Osteoblast (primary cell): ENCODE measurements at places on chromosomes 13 and 19. TPM values are rescaled to one million over a fixed set of nuclear protein-coding genes. Genes with fewer than 3 reads are reported as not detected.

CGB8 gene
- 0.29 TPM in 1 of 2 replicates, not detected in the other for total RNA-seq

KLK8 gene
- total RNA-seq, result not detected in 2 replicates

PDX1 gene
- total RNA-seq, result not detected in 2 replicates

PABPC3 gene
- under 0.01 and 0.29 TPM in 2 replicates for total RNA-seq

TRPC4 gene
- 8.3 and 9.8 TPM in 2 replicates for total RNA-seq

- no peak overlapping the region for H3K27ac ChIP-seq
- no peak overlapping the region for H3K4me3 ChIP-seq
- peak; percentile 35 for DNase-seq
- no peaks in the 10 kb centered on the region for H3K27me3 ChIP-seq
- H3K4me1 ChIP-seq, result no peaks in the 10 kb centered on the region
Measured at GRCh38 chr19:35619290-35619923, 6.9 kb downstream of the HAUS5 start.

DNA sequence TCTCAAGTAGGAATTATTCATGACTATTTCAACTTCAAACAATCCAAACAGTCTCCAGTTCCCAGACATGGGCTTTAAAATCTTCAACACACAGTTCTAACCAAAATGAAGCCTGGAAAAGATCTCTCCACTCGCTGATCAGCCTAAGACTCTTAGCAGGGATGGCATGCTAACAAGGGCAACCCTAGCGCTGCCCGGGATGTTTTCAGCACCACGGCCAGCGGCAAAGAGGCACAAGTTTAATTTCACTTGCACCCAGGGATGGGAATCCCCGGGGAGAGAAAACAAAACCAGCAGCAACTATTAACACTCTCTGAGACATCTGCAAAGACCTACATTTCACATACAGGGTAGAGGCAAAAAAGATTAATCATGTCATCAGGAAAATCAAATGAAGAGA, 43.0 kb downstream of the CACNA1A start:
- no peak overlapping the region for H3K27ac ChIP-seq
- H3K36me3 ChIP-seq, result no peaks in the 10 kb centered on the region
- no peak overlapping the region for H3K4me3 ChIP-seq
- no peaks in the 10 kb centered on the region for H3K27me3 ChIP-seq
- DNase-seq, result peak; percentile 87

DNA sequence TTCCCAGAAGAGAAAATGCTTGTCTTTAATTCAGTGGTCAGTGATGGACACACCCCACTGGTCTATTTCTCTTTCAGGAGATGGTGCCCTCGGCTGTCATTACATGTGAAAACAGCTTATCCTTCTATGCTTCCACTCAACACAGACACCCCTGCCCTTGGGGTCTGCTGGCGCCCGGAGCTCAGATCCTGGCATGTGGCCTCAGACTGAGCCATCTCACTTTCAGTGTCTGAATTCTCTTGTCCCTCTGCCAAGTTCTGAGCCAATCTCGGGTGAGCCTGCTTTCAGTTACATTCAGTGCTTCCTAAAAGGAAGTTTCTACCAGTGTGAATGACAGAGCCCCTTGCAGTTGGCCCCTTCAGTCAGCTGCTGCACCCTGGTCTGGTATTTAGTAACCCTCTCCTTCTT, 293.6 kb downstream of the DNAJC15 start:
- peaks cover 11% of the 10 kb centered on the region for H3K4me1 ChIP-seq
- no peaks in the 10 kb centered on the region for H3K27me3 ChIP-seq
- H3K27ac ChIP-seq, result peak overlapping the region; percentile 27
- peak overlapping the region; percentile 62 for H3K4me3 ChIP-seq
- peak; percentile 77 for DNase-seq
- H3K36me3 ChIP-seq, result no peaks in the 10 kb centered on the region

DNA sequence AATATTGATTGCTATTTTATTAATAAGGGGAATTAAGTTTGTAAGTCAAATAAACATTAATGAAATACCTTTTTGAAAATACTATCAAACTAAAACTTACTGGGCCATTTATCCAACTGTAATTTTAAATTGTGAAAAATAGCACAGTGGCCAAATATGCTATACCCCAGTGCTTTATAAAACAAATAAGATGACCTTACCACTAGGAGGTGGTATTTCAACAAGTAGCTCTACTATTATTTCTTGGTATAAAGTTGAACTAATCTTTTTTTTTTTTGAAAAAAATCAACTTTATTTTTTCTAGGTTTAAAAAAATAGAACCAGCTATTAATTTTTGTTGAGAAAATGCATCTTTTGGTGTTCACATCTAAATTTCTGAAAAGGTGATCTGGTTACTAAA, 14.7 kb downstream of the LACC1 start:
- H3K27me3 ChIP-seq, result no peaks in the 10 kb centered on the region
- DNase-seq, result no peak
- no peaks in the 10 kb centered on the region for H3K36me3 ChIP-seq

GRCh38 chr13:31904941-31905824, 126.4 kb upstream of the FRY start:
- no peak overlapping the region for H3K27ac ChIP-seq
- no peaks in the 10 kb centered on the region for H3K36me3 ChIP-seq
- H3K4me1 ChIP-seq, result peaks cover 3% of the 10 kb centered on the region
- no peaks in the 10 kb centered on the region for H3K27me3 ChIP-seq
- DNase-seq, result no peak

DNA sequence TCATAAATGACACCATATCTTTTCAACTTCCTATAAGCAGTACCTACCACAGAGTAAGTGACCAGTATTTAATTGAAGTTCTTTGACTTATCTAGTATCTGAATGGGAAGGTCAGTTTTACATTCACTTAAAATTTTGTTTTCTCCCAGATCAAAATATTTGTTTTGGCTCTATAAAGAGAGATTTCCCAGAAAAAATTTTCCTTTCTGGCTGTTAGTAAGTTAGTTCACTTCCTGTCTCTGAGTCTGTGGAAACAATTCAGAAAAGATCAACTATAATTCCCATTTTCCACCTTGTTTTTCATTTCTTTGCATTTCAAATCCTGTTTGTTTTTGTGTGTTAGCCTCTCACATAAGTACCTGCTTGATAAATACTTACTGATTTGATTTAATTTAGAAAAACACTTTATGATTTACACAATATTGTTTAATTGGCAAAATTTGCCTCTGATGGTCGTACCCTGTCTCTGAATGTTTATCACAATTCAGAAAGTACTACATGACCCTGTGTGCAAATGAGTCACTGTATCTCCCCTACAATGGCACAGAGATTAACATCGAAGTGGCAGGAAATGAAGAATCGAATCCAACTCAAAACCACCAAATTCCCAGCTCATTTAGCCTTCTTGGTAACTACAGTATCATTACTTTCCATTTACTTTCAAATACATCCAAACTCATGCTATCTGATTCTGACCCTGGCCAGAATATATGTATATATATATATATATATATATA, 15.4 kb upstream of the MED4 start:
- peak overlapping the region; percentile 25 for H3K4me3 ChIP-seq
- DNase-seq, result peak; percentile 68
- H3K4me1 ChIP-seq, result peaks cover 14% of the 10 kb centered on the region

DNA sequence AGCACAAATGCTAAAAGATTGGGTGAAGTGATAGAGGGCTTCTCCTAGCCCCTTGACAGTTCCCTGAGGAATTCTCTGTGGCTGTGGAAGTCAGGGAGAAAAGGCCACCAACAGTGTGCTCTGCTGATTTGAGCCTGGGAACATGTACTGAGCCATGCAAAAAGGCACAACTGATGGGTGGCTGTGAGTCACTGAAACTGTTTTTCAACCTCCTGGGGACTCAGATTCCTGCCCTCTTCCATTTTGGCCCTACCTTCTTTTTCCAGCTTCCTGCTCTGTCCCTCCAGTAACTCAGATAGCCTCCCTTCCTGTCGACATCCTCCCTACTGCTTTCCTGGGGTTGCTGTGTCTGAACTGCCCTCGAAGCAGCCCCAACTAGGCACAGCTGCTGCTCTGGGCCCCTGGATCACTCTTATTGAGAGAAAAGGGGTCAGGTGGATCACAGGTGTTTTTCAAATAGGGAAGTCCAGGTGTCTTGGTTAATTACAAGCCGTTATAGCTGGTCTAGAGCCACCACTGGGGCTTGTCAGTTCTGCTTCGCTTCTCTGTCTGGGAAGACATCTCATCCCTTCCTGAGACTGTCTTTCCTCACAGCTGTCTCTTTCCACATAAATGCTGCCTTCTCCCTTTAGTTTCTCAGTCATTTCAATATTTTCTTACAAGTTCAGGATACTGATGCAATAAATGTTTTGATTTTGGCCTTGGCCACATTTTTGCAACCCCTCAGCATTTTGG, 13.7 kb downstream of the FAM124A start:
- no peak for DNase-seq
- no peak overlapping the region for H3K4me3 ChIP-seq
- H3K27ac ChIP-seq, result no peak overlapping the region
- H3K36me3 ChIP-seq, result no peaks in the 10 kb centered on the region

GRCh38 chr13:49951754-49952535, 15.8 kb upstream of the SPRYD7 start:
- H3K4me1 ChIP-seq, result no peaks in the 10 kb centered on the region
- no peak overlapping the region for H3K27ac ChIP-seq
- no peaks in the 10 kb centered on the region for H3K27me3 ChIP-seq
- no peak overlapping the region for H3K4me3 ChIP-seq
- no peak for DNase-seq
- H3K36me3 ChIP-seq, result no peaks in the 10 kb centered on the region

DNA sequence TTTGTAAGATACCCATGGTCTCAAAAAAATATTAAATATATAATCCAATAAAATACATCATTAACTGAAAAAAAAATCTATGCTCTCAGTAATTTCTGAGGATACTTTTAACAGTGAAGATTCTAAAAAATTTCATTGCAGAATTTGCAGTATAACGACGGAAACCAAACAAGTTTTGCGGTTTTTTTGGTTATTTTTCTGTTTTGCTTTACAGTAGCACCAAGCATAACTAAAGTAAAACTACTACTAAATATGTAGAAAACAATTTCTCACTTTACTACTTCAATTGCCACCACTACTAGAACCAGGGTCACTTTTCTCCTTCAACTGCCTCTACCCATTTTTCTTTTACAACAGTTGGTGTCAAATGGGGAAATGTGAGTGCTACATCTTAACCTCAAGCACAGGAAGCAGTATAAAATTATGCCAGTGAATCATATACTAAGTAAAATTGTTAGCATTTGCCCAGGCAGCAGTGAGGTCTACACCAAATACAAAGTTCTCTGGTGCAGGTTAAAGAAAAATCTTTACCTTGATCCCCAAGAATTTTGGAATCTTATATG, 24.1 kb downstream of the MICU2 start:
- peaks cover 11% of the 10 kb centered on the region for H3K4me1 ChIP-seq
- no peaks in the 10 kb centered on the region for H3K27me3 ChIP-seq
- no peak overlapping the region for H3K4me3 ChIP-seq
- DNase-seq, result peak; percentile 8

GRCh38 chr13:39226359-39226758, 188.1 kb downstream of the NHLRC3 start:
- H3K27ac ChIP-seq, result no peak overlapping the region
- H3K4me3 ChIP-seq, result no peak overlapping the region
- H3K36me3 ChIP-seq, result no peaks in the 10 kb centered on the region
- H3K4me1 ChIP-seq, result no peaks in the 10 kb centered on the region
- DNase-seq, result no peak

DNA sequence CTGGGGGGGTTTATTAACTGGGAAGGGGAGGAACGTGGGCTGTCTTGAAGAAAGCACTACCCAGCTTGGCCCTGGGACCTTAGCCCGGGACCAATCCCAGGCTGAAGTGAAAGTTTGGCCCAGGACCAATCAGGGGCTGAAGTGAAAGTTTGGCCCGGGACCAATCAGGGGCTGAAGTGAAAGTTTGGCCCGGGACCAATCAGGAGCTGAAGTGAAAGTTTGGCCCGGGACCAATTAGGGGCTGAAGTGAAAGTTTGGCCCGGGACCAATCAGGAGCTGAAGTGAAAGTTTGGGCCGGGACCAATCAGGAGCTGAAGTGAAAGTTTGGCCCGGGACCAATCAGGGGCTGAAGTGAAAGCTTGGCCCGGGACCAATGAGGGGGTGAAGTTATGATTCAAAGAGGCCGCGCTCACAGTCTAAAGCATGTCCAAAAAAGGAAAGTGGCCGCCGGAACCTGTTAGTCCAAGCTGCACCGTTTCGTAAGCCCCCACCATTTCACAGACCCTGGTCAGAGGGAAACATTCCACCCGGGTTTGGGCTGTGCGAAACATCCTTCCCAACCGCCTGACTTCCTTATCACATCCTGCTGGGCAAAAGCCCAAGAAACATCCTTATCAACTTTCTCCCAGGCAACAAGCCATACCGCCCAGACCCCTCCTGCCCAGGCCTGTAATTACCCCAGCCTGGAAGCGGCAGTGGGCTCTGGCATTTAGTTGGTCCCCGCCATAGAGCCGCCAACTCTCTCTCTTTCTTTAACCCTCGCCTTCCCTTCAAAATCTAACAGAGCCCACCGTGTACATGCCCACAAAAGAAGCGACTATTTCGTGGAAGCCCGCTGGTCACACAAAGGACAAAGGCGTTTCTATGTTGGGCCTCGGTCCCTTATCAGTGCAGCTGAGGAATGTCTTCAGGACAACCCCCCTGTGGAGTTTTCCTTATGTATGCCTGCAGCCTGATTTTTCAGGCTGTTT, 1.1 kb downstream of the ZNF850 start:
- H3K27me3 ChIP-seq, result no peaks in the 10 kb centered on the region
- no peaks in the 10 kb centered on the region for H3K36me3 ChIP-seq
- peak overlapping the region; percentile 83 for H3K4me3 ChIP-seq
- peak; percentile 81 for DNase-seq
- peak overlapping the region; percentile 65 for H3K27ac ChIP-seq

GRCh38 chr19:343941-344624, 513 bp downstream of the MIER2 start:
- DNase-seq, result peak; percentile 97
- H3K27ac ChIP-seq, result peak overlapping the region; percentile 97
- peaks cover 14% of the 10 kb centered on the region for H3K36me3 ChIP-seq
- peak overlapping the region; percentile 81 for H3K4me3 ChIP-seq

GRCh38 chr13:26984337-26984736, 187.3 kb downstream of the USP12 start:
- DNase-seq, result no peak
- H3K36me3 ChIP-seq, result no peaks in the 10 kb centered on the region
- H3K27me3 ChIP-seq, result no peaks in the 10 kb centered on the region

GRCh38 chr19:6906559-6907060, 19.2 kb downstream of the ADGRE1 start:
- H3K4me3 ChIP-seq, result no peak overlapping the region
- DNase-seq, result no peak
- H3K36me3 ChIP-seq, result no peaks in the 10 kb centered on the region
- no peaks in the 10 kb centered on the region for H3K27me3 ChIP-seq
- no peaks in the 10 kb centered on the region for H3K4me1 ChIP-seq

- no peaks in the 10 kb centered on the region for H3K36me3 ChIP-seq
- no peaks in the 10 kb centered on the region for H3K27me3 ChIP-seq
- H3K27ac ChIP-seq, result no peak overlapping the region
Measured at GRCh38 chr13:48138270-48138669, 43.4 kb upstream of the MED4 start.

- H3K4me1 ChIP-seq, result peaks cover 15% of the 10 kb centered on the region
- H3K4me3 ChIP-seq, result no peak within 1 kb of the TSS
- no peaks in the 10 kb centered on the region for H3K27me3 ChIP-seq
- peaks cover 12% of the 10 kb centered on the region for H3K36me3 ChIP-seq
- no peak for DNase-seq
- H3K27ac ChIP-seq, result no peak within 1 kb of the TSS
Measured at GRCh38 chr19:38303517-38304351, at the start of gene C19orf33. Gene C19orf33 (plus strand): TSS chr19:38304251. CDS start chr19:38304262, 11 bp downstream.

- DNase-seq, result peak; percentile 30
- H3K27me3 ChIP-seq, result no peaks in the 10 kb centered on the region
Measured at GRCh38 chr19:38265921-38266429, 1.6 kb downstream of the SPINT2 start.
